ENCODE measurements at places on chromosomes 6 and 20.

DNA sequence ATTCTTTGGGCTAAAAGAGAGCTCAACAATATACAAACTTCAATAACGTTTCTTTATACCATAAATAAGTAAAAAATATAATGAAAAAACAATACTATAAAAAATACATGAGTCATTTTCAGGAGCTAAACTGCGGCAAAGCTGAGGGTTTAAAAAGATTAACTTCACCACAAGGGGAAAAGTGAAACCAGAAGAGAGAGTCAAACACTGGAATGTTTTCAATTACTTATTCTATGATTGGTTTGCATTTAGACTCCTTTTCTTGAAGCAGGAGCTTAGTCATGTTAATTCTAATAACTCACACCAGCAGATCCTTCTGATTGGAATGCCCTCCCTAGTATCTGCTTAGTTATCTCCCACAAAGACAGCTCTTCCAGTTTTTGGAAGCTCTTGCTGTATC is 627.3 kb downstream of the UTRN start:
- no peak for DNase-seq

DNA sequence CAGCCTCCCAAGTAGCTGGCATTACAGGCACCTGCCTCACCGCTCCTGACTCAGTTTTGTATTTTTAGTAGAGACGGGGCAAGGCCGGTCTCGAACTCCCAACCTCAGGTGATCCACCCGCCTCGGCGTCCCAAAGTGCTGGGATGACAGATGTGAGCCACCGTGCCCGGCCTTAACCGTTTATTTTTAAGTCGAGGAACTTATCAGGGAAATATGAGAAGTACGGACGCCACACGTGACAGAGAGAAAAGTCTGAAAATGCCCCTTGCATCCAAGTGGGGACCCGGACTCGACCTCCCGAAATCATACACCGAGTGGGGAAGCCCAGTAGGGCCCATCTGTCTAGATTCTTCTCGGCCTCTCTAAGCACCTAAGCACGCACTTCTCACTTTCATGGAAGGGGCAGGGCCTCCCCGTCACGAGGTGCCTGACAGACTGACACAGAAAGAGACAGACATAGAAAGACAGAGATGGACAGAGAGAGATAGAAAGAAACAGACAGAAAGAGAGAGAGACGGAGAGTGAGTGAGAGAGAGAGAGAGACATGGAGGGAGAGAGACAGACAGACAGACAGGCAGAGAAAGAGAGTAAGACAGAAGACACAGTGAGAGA is 756.5 kb upstream of the DEFB115 start:
- DNase-seq = no peak

- DNase-seq = no peak
Observed at GRCh38 chr6:63644668-63645326, 9.2 kb downstream of the PHF3 start.

DNA sequence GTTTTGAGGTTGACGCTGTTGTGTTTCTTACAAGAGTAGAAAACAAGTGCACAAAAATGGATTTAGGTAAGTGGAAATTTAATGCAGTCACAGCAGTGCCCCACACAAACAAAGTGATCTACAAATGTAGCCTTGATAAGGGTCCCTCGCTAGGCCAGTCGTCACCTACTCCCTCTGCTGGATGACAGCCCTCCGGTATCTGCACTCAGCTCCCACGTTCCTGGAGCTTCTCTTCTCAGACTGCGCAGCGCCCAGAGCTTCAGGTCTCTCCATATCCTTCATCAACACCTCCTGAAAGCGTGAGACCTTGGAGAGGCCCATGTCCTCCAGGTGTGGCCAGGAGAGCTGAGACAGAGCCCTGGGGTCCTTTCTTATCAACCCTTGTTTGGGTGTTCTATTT is 58.3 kb upstream of the MAP3K4 start:
- no peak for DNase-seq

DNA sequence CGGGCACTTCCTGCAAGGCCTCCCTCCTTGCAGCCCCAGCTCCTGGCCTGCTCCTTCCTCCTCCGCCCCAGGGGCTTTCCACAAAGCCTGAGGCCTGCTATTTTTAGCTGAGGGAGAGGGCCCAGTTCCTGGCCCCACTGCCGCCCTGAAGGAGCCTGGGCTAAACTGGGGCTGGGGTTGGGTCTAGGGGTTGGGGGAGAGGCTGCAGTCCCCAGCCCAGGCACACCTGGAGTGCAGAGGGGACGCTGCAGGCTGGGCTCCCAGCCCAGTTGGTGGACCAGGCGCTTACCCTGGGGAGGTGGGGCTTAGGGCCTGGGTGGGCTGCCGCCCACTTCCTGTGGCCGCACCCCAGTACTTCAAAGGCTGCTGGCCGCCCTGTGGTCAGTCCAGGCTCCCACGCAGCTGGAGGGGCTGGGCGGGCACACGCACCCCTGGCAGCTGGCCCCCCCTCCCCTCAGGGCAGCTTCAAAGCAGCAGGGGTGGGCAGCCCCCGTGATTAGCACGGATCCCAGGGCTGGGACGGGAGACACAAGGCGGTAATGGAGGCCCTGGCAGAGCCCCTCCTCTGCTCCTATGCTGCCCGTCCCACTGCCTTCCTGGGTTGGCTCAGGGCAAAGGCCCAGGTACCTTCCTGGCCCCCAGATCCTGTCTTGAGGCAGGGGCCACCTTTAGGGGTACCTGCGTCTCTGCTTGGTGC is 7.1 kb upstream of the ABHD16B start:
- no peak for DNase-seq

DNA sequence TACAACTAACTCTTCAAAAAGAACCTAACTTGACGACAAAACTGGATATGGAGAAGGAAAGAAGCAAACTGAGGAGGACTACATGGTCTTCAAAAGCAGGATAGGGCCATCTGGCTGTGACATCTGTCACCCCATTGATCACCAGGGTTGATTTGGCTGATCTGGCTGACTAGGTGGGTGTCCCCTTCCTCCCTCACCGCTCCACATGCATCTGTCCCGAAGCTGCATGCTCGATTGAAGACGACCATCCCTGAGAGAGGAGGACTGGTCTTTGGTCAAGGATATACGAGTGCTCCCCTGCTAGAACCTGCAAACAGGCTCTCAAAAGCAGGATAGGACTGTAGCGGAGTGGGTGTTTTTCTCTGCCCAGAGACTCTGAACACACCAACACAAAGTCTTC is 21.7 kb downstream of the CPNE1 start:
- DNase-seq = no peak
